ENCODE measurements at places on chromosomes 6 and 20. TPM values are rescaled to one million over a fixed set of nuclear protein-coding genes. Genes with fewer than 3 reads are reported as not detected.

DNA sequence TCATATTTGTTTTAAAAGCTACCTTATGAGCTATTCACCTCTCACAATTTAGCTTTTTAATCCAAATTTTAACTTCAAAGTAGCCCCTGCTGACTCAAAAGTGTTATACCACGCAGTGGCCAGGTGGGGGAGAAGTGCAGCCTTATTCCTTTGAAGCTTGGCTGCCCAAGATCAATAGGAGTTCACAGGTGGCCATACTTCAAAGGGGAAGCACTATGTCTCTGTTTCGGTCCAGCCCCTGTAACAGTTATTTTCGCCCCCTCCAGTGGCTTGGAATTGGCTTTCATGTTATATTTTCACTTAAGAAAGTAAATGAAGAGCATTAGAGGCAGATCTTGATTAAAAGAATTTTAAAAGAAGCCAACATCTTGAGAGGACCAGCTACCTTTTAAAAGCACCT lies 608.4 kb downstream of the EPHA7 start:
- H3K4me3 ChIP-seq: no peak overlapping the region
- no peaks in the 10 kb centered on the region for H3K36me3 ChIP-seq
- no peaks in the 10 kb centered on the region for H3K4me1 ChIP-seq
- H3K27me3 ChIP-seq: no peaks in the 10 kb centered on the region
- peak; percentile 8 for DNase-seq

GRCh38 chr6:19929312-19929711 lies 92.1 kb downstream of the ID4 start:
- no peak for DNase-seq
- no peak overlapping the region for H3K4me3 ChIP-seq
- no peaks in the 10 kb centered on the region for H3K36me3 ChIP-seq
- no peaks in the 10 kb centered on the region for H3K27me3 ChIP-seq

- H3K27me3 ChIP-seq: no peaks in the 10 kb centered on the region
- DNase-seq: no peak
- no peaks in the 10 kb centered on the region for H3K4me1 ChIP-seq
- no peak overlapping the region for H3K27ac ChIP-seq
- H3K4me3 ChIP-seq: no peak overlapping the region
- no peaks in the 10 kb centered on the region for H3K36me3 ChIP-seq
Observed at GRCh38 chr20:22601361-22602141, 17.2 kb upstream of the FOXA2 start.

GRCh38 chr6:6971369-6971768 lies 136.4 kb upstream of the RREB1 start:
- no peak overlapping the region for H3K4me3 ChIP-seq
- no peaks in the 10 kb centered on the region for H3K36me3 ChIP-seq
- no peaks in the 10 kb centered on the region for H3K27me3 ChIP-seq
- no peak for DNase-seq

DNA sequence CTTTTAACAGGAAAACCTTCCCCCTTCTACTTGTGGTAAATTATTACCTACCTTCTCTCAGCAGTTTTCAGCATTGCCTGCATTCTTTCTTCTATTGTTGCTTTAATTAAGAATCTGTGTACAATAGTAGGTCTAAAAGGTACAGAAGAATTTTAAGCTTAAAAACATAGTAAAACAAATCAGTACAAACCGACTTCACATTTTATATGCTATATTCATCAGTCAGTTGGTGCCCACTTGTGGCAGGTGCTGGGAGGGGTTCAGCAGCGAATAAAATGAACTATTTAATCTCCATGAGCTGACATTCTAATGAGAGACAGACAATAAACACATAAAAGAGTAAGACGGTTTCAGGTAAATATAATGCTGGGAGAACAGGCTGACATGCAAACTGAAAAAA lies 73.4 kb upstream of the FBXO30 start:
- H3K27ac ChIP-seq: no peak overlapping the region
- DNase-seq: no peak
- H3K4me3 ChIP-seq: no peak overlapping the region
- peaks cover 56% of the 10 kb centered on the region for H3K36me3 ChIP-seq
- H3K27me3 ChIP-seq: no peaks in the 10 kb centered on the region
- no peaks in the 10 kb centered on the region for H3K4me1 ChIP-seq

DNA sequence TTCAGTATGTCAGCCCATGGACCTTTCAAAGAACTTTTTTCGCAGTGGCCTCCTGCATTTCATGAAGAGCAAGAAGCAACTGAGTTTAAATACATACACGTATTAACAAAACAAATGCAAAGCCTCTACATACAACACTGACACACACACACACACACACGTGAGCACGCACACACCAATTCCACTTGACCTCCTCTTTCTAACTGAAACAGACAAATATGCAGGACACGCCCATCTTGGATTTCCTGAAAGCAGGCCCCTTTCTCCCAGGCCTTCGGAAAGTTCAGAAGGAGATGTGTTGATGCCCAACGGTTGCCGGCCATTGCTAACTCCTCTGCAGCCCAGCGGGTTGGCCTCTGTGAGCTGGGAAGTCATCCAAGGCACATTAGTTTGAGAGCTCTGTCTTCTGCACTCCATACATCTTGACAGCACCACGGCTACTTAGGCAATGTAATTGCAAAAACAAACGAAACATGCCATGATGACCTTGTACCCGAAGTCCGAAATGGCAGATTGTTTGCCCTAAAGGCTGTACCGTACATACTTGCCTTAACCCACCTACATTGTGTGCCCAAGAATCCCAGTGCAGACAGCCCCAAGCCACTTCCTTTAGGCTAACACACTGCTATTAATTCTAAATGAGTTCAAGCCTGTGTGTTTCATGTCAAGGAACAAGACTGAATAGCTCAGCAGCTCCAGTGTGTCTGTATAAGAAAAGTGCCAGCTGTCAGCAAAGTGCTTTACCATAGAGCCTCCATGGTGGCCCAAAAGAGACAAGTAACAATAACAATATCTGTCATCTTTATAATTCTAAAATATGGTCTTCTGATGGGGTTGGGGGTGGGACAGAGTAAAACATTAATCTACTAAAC lies 138.8 kb upstream of the RNF217 start:
- H3K4me3 ChIP-seq: no peak overlapping the region
- no peaks in the 10 kb centered on the region for H3K4me1 ChIP-seq
- no peaks in the 10 kb centered on the region for H3K27me3 ChIP-seq
- H3K36me3 ChIP-seq: no peaks in the 10 kb centered on the region

The PBOV1 gene
- not detected for total RNA-seq

GRCh38 chr6:28425944-28426541 lies 17.2 kb downstream of the ZSCAN23 start:
- H3K27me3 ChIP-seq: no peaks in the 10 kb centered on the region
- no peak for DNase-seq
- no peaks in the 10 kb centered on the region for H3K36me3 ChIP-seq
- H3K4me1 ChIP-seq: peaks cover 5% of the 10 kb centered on the region
- no peak overlapping the region for H3K27ac ChIP-seq

DNA sequence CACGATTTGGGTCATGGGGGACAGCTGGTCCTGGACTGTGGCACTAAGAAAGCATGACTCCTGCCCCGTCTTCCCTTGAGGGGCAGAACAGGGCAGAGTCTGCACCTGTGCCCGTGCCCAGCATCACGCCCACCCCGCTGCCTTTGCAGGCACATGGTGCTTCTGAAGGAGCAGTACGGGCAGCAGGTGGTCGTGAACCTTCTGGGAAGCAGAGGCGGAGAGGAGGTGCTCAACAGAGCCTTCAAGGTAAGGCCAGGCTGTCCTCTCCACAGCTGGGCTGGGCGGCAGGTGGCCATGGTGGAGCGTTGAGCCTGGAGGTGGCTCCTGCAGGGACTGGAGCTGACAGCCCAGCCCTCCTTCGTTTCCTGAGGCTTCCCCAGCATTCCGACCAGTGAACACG lies 77.4 kb downstream of the SYNJ2 start:
- H3K27ac ChIP-seq: no peak overlapping the region
- H3K4me3 ChIP-seq: no peak overlapping the region
- H3K27me3 ChIP-seq: no peaks in the 10 kb centered on the region
- no peaks in the 10 kb centered on the region for H3K4me1 ChIP-seq
- DNase-seq: no peak

- no peak overlapping the region for H3K4me3 ChIP-seq
- DNase-seq: no peak
- peaks cover 11% of the 10 kb centered on the region for H3K36me3 ChIP-seq
- no peaks in the 10 kb centered on the region for H3K27me3 ChIP-seq
- H3K27ac ChIP-seq: no peak overlapping the region
- H3K4me1 ChIP-seq: no peaks in the 10 kb centered on the region
Observed at GRCh38 chr6:83132121-83132520, 60.9 kb downstream of the PGM3 start.

DNA sequence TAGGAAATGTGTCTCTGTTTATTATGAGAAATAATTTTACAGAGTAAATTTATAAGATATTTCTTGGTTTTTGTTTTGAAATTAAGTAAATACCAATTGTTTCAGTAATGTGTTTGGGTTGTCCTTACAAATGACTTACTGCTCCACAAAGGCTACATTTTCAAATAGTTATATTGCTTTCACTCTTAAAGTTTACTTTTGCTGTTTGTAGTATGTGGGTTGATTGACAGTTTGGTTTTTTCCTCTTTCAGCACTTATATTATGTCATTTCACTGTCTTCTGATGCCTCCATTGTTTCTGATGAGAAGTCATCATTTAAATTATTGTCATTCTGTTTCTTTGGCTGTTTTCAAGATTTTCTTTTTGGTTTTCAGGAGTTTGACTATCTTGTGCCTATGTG lies 34.9 kb upstream of the SUMO4 start:
- DNase-seq: no peak
- H3K27ac ChIP-seq: no peak overlapping the region
- no peaks in the 10 kb centered on the region for H3K27me3 ChIP-seq
- no peak overlapping the region for H3K4me3 ChIP-seq
- peaks cover 11% of the 10 kb centered on the region for H3K4me1 ChIP-seq

GRCh38 chr6:37994223-37994622 lies 174.7 kb downstream of the ZFAND3 start:
- no peak overlapping the region for H3K27ac ChIP-seq
- H3K4me3 ChIP-seq: no peak overlapping the region
- H3K4me1 ChIP-seq: no peaks in the 10 kb centered on the region
- H3K27me3 ChIP-seq: no peaks in the 10 kb centered on the region
- no peak for DNase-seq
- no peaks in the 10 kb centered on the region for H3K36me3 ChIP-seq

DNA sequence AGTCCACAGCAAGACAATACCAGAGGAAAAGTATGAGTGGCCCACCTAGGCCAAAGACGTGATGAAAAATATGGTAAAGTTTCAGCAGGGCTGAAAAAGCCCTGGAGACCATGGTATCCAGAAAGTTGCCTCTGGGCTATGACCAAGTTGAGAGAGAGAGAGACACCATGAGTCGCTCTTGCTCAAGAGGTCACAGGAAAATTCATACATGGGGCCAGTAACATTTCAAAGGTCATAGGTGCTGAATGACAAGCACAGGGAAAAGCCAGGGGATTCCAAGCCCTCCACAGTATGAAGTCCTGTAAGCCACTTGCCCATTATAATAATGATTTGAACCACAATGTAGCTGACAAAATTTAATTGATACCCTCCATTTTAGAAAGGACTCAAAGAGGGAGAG lies 657.7 kb upstream of the CITED2 start:
- H3K4me3 ChIP-seq: no peak overlapping the region
- H3K27ac ChIP-seq: no peak overlapping the region
- DNase-seq: no peak
- H3K27me3 ChIP-seq: no peaks in the 10 kb centered on the region
- H3K36me3 ChIP-seq: no peaks in the 10 kb centered on the region
- H3K4me1 ChIP-seq: no peaks in the 10 kb centered on the region

The RWDD2A gene
- 1.7 TPM for total RNA-seq

The FAM209B gene
- not detected for total RNA-seq

The IMPG1 gene
- not detected for total RNA-seq

GRCh38 chr20:39258253-39258652 lies 296.1 kb downstream of the DHX35 start:
- no peaks in the 10 kb centered on the region for H3K27me3 ChIP-seq
- H3K27ac ChIP-seq: no peak overlapping the region
- no peak for DNase-seq
- no peak overlapping the region for H3K4me3 ChIP-seq
- no peaks in the 10 kb centered on the region for H3K4me1 ChIP-seq

DNA sequence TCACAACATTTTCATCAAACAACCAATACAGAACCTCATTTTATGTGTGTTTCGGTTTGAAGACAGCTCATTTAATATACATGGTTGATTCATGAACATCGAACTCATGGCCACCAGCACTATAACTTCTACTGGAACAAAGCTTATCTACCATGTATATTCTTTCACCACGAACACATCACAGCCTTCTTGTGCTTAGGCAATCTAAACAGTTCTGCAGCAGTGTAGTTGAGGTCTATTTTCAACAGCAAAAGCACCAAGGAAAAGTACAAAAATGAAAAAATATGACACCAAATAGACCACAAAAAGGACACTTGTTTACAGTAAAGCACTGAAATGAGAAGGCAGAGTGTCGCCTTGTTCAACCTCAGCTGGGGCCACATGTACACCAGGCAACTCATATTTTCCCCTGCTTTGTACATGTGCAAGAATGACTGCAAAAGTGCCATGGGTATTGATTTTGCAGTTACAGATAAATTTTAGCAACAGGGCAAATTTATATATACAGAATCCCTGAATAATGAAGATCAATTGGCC lies 25.8 kb upstream of the KCNK5 start:
- H3K27me3 ChIP-seq: peaks cover 57% of the 10 kb centered on the region
- no peaks in the 10 kb centered on the region for H3K4me1 ChIP-seq
- H3K4me3 ChIP-seq: no peak overlapping the region
- H3K27ac ChIP-seq: no peak overlapping the region
- H3K36me3 ChIP-seq: no peaks in the 10 kb centered on the region
- no peak for DNase-seq

GRCh38 chr6:35048631-35049083 lies 92.5 kb downstream of the TCP11 start:
- H3K27me3 ChIP-seq: no peaks in the 10 kb centered on the region
- no peaks in the 10 kb centered on the region for H3K36me3 ChIP-seq
- no peak for DNase-seq
- no peak overlapping the region for H3K4me3 ChIP-seq
- H3K27ac ChIP-seq: no peak overlapping the region

The POU5F1 gene
- total RNA-seq: 2.3 TPM

DNA sequence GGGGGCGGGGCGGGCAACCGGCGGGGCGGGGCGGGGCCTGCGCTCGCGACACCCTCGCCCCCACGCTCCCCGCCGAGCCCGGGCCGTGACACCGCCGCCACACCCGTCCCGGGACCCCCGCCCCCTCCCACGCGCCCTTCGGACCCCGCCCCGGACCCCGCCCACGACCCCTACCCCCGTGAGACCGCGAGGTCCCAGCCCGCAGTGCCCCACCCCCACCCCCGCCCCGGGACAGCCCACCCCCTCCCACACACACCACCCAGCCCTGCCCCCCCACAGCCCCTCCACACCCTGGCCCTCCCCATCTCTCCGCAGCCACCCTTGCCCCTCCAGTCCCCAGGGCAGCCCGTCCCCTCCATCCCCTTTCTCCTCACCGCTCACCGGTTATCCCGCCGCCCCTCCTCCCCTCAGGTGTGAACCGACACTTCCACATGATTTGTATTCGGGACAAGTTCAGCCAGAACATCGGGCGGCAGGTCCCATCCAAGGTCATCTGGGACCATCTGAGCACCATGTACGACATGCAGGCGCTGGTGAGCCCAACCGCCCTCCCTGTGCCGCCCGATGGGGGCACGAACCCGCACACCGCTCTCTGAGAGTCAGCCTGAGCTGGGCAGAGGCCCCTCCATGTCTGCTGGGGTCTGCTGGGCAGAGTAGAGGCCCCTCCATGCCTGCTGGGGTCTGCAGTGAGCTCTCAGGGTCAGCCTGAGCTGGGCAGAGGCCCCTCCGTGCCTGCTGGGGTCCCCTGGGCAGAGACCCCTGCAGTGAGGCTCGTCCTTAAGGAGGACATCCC lies 622 bp downstream of the MRGBP start:
- peak; percentile 87 for DNase-seq
- H3K4me1 ChIP-seq: peaks cover 10% of the 10 kb centered on the region
- H3K4me3 ChIP-seq: peak overlapping the region; percentile 61
- H3K27ac ChIP-seq: peak overlapping the region; percentile 88
- H3K36me3 ChIP-seq: peaks cover 39% of the 10 kb centered on the region

The BNIP5 gene
- not detected for total RNA-seq

All from K562 (cell line).